Left lung (tissue), 14 donors: ENCODE measurements at places on chromosomes 7 and 10. TPM values are rescaled to one million over a fixed set of nuclear protein-coding genes. Genes with fewer than 3 reads are reported as not detected.

Gene PRKCQ
- 6.5 TPM for polyA plus RNA-seq

Gene SORBS1
- polyA plus RNA-seq, result 38.2 TPM

DNA sequence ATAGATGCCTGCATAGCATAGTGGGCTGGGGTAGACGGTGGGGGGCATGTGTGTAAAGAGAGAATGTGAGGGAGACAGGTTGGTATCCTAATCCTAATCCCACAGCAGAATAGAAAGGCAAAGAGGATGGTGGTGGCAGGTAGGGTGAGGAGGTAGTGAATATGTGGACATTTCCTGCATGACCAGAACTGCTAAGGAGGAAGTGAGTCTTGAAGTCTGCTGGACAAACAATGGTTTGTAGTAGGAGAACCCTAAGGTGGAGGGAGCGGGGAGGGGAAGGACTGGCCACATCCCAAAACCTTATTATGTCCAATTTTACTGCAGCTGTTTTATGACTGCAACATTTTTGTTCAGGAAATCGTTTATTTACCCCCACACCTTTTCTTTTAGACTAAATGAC is 279.7 kb downstream of the AUTS2 start:
- DNase-seq, result no peak

DNA sequence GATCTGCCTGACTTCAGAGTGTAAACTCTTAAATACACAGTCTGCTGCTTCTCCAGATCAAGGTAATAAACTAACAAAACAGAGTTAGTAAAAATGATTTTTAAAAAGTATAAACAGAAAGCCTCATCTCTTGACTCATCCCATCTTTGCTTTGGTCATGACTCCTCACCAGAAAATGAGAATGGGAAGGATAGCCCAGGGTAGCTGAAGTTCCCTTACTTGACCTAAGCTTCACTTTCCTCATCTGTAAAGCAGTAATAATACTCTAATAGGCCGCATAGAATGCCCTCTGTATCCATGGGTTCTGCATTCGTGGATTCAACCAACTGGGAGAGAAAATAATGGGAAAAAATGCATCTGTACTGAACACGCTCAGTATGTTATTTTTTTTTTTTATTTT is 11.3 kb upstream of the SLC25A28 start:
- no peak for DNase-seq
